ENCODE measurements at places on chromosomes 7 and 10.

GRCh38 chr7:20128001-20128400, 89.2 kb downstream of the MACC1 start:
- DNase-seq: no peak

- no peak for DNase-seq
Observed at GRCh38 chr7:98078197-98078870, 28.3 kb upstream of the LMTK2 start.

- DNase-seq: no peak
Observed at GRCh38 chr7:27868131-27868550, 128.2 kb downstream of the TAX1BP1 start.

- DNase-seq: no peak
Observed at GRCh38 chr7:31256506-31256905, 84.0 kb downstream of the NEUROD6 start.

DNA sequence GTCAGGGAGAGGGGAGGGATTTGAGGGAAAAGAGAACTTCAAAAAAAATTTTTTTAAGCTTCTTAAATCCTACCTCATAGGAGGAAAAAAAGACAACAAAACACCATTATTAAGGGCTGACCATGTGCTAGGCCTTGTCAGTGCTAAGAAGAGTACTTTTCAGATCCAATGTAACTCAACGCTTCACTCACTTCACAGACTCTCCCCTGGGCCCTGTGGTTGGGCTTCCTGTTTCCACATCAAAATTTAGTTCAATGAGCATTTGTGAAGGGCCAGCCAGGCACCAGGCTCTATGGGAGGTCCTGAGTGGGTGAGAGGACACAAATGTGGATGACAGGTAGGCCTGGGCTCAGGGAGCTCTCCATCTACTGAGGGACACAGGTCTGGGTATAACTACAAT, 249.8 kb downstream of the PTEN start:
- no peak for DNase-seq

GRCh38 chr7:5708271-5708670, 73.2 kb downstream of the RNF216 start:
- DNase-seq: no peak

DNA sequence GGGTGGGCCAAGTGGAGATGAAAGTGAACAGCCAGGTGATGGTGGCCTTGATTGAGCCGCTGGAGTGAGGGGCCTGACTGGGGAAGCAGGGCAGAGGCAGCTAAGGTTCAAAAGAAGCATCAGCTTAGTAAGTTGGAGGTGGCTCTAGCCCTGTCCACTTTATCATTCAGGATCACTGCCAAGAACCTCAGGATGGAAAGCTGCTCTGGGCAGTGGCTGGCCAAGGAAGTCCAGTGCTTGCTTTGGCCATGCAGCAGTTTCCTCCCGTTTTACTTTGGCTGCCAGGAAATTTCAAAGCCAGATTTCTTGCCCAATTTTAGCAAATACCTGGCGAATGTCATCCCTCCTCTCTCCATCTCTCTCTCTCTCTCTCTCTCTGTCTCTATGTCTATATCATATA, 384.9 kb downstream of the PLXNA4 start:
- DNase-seq: no peak

- no peak for DNase-seq
Observed at GRCh38 chr10:122559228-122559627, 1.3 kb upstream of the DMBT1 start.

Data from hematopoietic multipotent progenitor cell (in vitro differentiated cells).